ENCODE measurements at places on chromosomes 4 and X.

- DNase-seq: peak; percentile 1
Measured at GRCh38 chrX:140091125-140091886, 126.0 kb upstream of the CXorf66 start.

DNA sequence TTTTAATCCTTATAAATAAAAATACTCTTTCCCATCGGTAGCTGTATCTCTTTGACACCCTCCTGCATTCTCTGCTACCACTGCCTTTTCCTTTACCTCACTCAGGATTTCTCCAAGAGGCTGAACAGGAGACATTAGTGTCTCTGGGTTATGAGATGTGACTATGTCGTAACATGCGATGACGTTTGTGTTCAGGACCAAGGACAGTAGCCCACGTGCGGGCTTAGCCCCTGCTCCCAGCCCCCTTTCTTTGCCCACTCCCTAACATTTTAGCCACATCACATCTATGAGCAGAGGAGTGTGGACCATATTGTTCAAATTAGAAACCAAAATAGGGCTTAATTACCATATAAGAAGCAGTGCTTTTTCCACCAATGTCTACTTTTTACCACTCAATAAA, 369.3 kb downstream of the FBXW7 start:
- DNase-seq: peak; percentile 8

- no peak for DNase-seq
Measured at GRCh38 chrX:150773634-150774033, 80.4 kb downstream of the MTMR1 start.

DNA sequence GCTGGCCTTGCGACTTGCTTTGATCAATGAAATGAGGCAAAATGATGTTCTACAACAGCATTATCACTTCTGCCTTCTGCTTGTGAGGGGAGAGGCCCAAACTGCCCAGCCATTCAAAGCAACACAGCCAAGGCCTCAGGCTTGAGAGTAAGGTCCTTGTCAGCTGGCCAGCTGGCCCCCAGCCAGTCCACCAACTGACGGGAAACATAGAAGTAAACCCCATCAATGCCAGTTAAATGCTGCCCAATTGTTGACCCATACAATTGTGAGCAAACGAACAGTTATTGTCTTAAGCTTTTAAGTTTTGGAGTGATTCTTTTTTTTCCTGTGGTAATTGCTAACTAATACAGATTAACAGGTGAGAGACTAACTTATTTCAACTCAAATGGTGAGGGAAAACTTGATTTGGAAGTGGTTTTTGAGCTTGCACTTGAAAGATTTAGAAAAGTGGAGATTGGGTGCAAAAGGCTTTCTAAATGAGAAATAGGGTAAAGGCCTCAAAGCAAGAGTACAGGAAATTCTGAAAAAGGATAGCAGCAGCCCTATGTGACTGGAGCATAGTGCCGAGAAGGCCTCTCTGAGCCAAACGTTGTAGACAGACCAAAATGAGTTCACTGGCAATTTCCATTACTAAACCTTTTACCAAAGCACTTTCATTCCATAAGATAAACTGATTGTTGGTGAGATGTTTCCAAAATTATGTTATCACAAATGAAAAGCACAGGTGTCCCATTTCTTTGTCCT, 66.9 kb downstream of the ARHGEF38 start:
- no peak for DNase-seq

GRCh38 chrX:47143894-47144625, 442 bp downstream of the NDUFB11 start:
- peak; percentile 36 for DNase-seq

- DNase-seq: no peak
Measured at GRCh38 chr4:3819210-3819919, 53.2 kb downstream of the ADRA2C start.

DNA sequence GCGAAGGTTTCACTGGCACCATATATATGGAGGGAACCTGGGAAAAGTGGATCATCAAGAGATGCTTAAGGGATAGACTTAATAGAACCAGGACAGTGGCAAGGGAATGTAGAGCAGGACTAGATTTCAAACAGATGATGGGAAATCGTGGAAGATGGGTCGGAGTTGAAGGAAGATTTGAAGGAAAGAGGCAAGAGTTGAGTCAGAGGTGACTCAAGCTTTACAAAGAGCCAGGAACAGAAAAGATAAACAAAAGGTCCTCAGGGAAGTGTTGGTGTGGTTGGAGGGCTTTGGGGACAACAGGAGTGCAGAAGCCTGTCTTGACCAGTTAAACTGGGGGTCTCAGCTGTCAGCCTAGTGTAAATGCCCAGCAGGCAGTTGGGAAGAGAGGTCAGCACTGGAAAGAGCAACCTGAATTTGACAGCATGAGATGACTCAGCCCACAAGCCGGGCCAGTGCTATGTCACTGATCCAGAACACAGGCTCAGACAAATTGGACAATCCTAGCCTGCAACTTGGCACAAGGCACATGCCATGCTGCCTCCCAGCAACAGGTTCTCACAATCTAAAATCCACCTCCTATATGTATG, 230.5 kb downstream of the IDS start:
- peak; percentile 3 for DNase-seq

- DNase-seq: no peak
Measured at GRCh38 chr4:6322761-6323566, 53.3 kb downstream of the WFS1 start.

DNA sequence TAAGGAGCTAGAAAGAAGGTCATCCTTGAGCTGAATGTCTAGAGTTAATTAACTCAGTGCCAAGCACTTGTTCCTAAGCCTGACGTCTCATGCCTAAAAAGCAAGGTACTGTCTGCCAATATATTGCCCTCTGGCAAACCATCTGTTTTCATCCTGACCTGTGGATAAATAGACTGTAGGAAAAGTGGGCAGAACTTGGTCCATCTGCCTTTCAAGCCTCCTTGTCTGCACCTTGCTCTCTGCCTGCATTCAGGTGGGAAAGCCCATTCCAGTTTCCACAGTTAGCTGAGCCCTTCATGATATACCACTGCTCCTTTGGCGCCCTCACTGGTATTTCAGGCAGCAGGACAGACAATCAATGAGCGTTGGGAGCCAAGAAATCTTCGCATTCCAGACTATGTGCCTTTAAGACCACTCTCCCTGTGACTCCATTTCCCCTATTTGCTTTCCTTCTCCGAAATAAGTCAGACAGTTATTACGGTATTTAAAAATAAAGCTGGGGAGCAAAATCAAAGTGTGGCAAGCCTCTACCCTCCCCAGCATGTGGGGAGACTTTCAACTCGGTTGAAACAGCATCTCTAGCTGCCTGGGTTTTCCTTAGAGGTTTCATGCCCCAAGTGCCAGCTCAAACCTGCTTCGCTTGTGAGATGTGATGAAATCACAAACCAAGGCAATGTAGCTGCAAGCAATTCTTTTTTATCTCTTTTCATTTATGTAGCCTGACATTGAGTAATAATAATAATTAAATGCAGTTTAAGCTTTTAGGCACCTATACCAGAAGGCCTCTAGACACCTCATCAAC, 2.5 kb upstream of the CCDC149 start:
- DNase-seq: no peak

DNA sequence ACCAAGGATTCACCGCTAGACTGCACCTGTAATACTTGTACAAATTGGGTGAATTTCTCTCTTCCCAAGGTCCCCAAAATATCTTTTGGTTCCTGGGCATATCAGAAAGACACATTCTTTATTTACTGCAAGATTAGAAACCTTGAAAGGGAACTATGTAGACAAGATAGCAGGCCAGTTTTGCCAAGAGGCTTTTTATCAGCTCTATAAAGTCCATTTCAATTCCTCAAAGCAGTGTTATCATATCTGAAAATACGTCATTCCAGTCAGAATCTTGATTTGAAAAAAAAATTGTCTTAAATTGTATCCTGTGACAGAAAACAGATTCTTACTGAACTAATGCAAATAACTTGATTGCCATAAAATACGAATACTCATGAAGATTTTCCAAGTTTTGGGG, 37.0 kb upstream of the NSG1 start:
- DNase-seq: no peak

- no peak for DNase-seq
Measured at GRCh38 chr4:152697284-152698088, 17.7 kb upstream of the TMEM154 start.

- no peak for DNase-seq
Measured at GRCh38 chr4:1094336-1094690, 19.1 kb downstream of the RNF212 start.

DNA sequence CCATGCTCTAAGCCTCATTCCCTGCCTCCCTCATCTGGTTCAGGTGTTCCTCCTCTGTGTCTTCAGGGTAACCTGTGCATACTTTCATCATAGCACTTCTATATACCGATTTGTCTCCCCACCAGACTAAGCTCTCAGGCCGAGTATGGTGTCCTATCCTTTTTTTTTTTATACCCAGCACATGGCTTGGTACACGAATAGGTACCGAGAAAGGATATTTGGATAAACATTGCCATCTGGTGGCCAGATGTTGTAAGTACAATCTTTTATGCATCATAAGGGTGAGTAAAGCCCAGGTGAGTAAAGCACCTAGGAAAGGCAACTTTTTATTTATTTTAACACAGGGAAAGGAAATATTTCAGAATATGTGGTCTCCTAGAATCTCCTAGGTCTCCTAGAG, 68.4 kb downstream of the MID2 start:
- peak; percentile 42 for DNase-seq

DNA sequence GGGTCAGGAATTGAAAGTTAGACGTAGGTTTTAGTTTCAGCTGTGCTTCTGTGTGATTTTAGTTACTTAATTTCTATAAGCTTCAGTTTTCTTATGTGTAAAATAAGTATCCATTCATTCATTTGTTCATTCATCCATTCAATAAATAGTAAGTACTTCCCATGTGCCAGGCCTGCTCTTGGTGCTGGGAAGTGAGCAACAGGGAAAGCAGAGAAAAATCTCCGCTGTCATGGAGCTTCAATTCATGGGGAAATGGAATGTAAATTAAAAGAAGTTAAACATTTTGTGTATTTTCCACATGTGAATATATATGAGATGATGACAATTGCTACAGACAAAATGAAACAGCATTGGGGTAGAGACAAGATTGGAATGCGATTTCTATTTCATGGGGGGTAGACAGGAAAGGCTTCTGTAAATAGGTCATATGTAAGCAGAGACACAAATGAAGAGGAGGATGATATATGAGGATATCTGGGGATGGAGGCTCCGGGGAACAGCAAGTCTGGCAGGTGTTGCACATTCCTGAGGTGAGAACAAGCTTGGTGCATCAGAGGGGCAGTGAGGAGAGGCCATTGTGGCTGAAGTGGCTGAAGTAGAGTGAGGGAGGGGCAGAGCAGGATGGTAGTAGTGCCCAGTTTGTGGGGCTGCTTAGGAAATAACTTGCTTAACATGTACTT, 66.2 kb downstream of the FHIP1A start:
- peak; percentile 79 for DNase-seq

GRCh38 chr4:131531087-131531486, 1618.0 kb upstream of the PCDH10 start:
- DNase-seq: no peak

GRCh38 chr4:84529169-84529751, 30.2 kb upstream of the NKX6-1 start:
- peak; percentile 9 for DNase-seq

GRCh38 chrX:24696294-24696693, 2.6 kb downstream of the POLA1 start:
- no peak for DNase-seq

DNA sequence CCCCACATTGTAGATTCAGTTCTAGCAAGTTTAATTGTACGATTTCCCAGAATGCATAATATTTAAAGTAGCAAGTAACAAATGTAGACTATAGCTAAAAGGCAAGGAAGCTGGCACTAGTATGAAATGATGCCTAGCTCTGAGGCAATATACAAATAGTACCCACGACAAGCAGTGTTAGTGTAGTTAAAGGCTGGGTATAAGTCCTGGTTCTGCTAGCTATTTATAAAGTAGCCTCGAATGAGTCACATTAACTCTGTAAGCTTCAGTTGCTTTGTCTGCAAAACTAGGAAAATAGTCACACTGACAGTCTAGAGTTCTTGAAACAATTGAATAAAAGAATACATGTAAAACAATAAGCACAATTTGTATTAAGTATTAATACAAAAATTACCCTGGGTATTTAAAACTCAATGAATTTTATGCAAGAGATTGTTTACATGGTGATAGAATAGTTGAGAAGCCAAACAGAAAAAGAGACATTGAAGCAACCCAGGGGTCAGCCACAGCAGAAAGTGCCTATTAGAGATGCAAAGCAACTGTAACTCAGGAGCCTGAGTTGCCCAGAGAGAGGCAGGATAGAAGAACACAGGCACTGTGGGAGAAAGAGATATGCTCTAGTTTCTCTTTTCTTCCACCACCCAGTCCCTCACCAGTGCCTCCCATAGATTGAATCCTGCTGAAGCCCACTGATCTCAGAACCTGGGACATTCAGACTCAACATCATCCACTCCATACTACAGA, 949.0 kb downstream of the C4orf33 start:
- DNase-seq: no peak

DNA sequence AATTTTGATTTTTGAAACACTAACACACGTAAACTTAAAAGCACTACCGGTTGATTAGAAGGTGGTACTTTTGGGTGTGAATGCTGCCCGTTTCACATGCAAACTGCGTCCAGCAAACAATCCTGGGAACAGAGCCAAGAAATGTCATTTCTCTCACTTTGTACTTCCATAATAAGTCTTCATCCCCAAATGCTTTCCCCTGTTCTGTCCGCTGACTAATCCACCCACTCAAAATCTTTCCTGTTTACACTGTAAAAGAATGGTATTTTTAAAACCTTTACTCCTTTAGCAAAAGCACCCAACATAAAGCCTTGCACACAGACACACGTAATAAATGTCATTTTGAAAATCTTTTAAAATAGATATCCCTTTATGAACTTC, 39.1 kb upstream of the PDLIM5 start:
- DNase-seq: peak; percentile 68

- DNase-seq: no peak
Measured at GRCh38 chr4:164888096-164888715, 11.2 kb downstream of the APELA start.

Measured in fibroblast of skin of right quadriceps (primary cell).